ENCODE measurements at places on chromosomes 6 and 20.
A peak's percentile ranks its signal among the peaks of the same experiment; 100 is the strongest.

- peak; percentile 48 for DNase-seq
Measured at GRCh38 chr6:24431045-24431451, 28.3 kb downstream of the MRS2 start.

GRCh38 chr6:156735751-156736150, 41.4 kb upstream of the ARID1B start:
- DNase-seq, result no peak

DNA sequence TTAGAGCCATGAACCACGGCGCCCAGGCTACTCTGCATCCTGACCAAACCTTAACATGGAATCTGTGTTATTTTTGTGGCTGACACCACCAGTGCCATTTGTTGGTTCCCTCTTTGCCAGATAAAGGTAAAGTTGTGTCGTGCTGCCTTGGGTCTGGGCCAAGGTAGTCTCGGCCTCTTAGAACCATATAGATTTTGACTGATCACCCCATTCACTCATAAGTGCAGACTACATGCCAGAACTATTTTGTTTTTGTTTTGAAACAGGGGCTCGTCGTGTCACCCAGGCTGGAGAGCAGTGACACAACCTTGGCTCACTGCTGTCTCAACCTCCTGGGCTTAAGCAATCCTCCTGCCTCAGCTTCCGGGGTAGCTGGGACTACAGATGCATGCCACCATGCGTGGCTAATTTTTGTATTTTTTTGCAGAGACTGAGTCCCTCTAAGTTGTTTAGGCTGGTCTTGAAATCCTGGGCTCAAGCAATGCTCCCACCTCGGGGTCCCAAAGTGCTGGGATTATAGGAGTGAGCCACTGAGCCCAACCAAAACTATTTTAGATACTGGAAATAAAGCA, 19.2 kb upstream of the RIPOR3 start:
- DNase-seq, result no peak

- DNase-seq, result no peak
Measured at GRCh38 chr20:43284486-43284885, 94.8 kb upstream of the PTPRT start.

GRCh38 chr6:27472182-27472616, 706 bp downstream of the ZNF184 start:
- peak; percentile 78 for DNase-seq

GRCh38 chr6:140849456-140849855, 1283.3 kb upstream of the GJE1 start:
- DNase-seq, result no peak

DNA sequence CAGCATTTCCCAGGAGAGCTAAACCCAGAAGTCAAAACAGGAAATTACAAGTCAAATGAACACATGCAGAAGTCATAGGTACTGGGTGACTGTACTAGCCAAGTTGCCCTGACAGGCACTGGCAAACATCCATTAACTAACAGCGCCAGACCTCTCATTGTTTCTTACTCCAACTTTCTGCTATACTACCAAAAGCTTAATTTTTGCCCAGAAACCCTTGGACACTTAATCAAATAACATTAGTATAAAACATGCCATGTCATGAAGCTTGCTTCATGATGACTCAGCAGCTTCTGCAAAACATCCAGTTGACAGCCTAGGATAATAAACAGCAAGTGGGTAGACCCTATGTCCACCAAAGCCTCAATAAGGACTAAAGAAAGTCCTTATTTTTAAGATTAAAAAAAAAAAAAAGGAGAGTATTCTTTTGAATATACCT, 3.5 kb downstream of the NUP153 start:
- peak; percentile 68 for DNase-seq

- no peak for DNase-seq
Measured at GRCh38 chr20:38651154-38651553, 49.5 kb downstream of the ARHGAP40 start.

- DNase-seq, result no peak
Measured at GRCh38 chr6:49506569-49507111, 6.9 kb downstream of the GLYATL3 start.

- DNase-seq, result no peak
Measured at GRCh38 chr6:107716688-107717089, 107.4 kb downstream of the SCML4 start.
